Fibroblast of upper back skin (primary cell): ENCODE measurements at places on chromosomes 11 and 22.

- peak; percentile 50 for DNase-seq
Measured at GRCh38 chr22:43226377-43227238, 39.7 kb upstream of the TTLL12 start.

DNA sequence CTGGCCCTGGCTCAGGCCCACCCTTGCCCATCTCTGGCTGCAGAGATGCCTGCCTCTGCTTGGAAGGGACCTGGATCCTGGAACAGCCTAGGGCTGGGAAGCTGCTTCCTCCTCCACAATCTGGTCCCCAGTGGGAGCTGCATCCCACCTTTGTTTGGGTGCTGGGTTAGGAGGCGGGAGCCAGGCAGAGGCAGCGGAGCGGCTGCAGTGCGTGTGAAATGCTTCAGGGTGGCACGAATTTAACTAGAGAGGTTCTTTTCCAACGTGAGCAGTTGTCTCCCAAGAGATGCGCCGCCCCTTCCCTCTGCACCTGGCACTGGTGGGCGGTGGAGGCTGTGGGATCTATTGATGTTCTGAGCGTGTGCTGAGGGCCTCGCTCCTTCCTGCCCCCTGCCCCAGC, 31.6 kb downstream of the BRSK2 start:
- DNase-seq = no peak

GRCh38 chr22:22666307-22667091, 22.1 kb downstream of the GGTLC2 start:
- peak; percentile 2 for DNase-seq

- DNase-seq = no peak
Measured at GRCh38 chr22:24400726-24401596, 26.4 kb upstream of the ADORA2A start.

GRCh38 chr22:46846150-46846831, 83.8 kb downstream of the TBC1D22A start:
- no peak for DNase-seq

DNA sequence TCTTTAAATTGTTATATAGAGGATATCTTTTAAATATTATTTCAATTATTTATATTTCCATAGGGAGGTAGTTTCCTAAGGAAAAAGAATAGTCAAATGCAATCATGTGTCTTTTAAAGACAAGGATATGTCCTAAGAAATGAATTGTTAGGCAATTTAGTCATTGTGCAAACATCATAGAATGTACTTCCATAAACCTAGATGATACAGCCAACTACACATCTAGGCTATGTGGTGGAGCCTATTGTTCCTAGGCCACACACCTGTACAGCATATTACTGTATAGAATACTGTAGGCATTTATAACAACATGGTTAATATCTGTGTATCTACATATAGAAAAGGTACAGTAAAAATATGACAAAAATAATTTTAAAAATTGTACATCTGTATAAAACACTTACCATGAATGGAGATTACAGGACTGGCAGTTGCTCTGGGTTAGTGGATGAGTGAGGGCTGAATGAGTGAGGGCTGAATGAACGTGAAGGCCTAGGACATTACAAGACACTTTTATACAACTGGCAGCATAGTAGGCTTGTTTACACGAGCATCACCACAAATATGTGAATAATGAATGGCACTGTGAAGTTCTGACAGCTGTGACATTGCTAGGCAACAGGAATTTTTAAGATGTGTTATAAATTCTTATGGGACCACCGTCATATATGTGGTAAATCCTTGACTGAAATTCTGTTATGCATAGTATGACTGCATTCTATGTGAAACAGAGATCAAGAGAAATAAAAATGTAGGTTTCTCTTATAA, 1879.0 kb upstream of the RAG2 start:
- DNase-seq = peak; percentile 7

DNA sequence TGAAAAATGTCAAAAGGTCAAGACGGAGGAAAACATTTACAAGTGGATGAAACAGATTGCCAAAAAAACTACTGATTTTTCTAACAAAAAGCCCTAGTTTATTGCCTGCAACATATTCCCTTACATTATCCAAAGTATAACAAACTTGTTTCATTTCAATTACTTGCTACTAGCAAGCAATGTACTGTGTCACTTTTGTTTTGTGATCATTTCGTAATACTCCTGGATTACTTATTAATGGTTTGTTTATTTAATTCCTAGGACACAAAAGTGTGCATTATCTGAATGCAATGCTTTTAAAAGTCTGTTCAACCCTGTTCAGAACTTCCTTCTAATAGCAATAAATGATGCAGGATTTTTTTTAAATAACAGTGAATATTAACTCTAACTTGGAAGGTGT, 50.9 kb downstream of the CCDC34 start:
- no peak for DNase-seq

DNA sequence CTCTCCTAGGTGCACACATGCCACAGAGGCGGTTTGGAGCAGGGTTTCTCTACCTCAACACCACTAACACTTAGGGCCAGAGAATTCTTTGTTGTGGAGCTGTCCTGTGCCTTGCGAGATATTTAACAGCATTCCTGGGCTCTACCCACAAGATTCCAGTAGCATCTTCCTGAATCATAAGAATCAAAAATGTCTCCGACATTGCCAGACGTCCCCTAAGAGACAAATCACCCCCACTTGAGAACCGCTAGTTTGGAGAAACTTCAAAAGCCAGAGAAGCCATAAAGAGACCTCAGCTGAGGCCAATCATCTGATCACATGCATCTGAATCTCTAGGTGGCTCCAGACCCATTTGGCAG, 16.1 kb downstream of the MFNG start:
- peak; percentile 68 for DNase-seq

DNA sequence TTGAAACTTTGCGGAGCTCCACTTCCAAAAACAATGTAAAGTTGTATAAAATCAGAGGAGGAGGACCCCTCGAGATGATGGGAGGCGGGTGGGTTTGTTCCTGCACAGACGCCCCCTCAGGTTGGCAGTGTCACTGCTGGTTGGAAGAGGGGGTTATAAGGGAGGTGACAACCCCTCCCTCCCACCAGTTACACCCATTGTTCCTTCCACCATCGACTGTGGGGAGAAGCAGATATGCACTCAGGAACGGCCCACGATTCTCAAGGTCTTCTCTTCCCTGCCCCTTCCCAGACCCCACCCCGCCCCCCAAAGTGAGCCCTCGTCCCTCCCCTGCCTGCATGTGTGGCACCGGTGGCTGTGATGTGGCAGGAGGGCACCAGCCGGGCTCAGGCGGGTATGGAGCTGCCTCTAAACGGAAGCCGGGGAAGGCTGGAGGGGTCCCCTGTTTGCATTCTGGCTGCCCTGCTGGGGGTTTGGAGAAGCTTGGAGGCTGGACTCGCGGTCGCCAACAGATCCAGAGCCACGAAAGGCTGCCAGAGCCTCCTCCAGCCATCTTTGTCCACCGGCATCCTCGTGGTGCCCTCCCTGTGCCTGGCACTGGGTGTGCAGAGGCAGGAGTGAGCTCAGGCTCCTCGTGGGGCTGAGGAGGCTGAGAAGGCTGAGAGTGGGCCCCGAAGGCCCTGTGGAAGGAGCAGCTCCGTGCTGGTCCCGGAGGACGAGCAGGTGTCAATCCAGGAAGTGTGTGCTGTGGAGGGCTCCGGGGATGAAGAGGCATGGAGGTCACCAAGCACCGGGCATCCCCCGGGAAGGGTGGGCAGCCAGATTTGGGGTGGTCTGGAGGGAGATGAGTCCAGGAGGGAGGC, 778 bp downstream of the KDELR3 start:
- DNase-seq = peak; percentile 38

- DNase-seq = no peak
Measured at GRCh38 chr22:39931251-39931650, 28.9 kb upstream of the TMA7B start.

DNA sequence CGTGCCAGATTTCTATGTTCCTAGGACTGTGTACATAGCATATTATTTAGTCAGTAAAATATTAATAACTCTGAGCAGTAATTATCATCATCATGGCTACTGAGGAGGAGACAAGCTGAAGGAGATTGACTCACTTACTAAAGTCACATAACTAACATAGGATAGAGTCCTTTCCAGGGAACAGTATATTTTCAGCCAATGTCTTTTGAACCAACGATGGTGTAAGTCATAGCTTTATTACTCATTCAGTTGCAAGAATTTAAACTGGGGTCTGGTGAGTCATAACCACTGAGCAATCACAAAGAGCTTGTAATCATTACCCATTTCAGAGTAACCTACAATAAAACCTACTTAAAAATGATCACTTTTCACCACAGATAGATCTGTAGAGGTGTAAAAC, 1564.8 kb upstream of the TENM4 start:
- DNase-seq = peak; percentile 92

GRCh38 chr11:1344056-1344635, 34.7 kb upstream of the TOLLIP start:
- DNase-seq = no peak

DNA sequence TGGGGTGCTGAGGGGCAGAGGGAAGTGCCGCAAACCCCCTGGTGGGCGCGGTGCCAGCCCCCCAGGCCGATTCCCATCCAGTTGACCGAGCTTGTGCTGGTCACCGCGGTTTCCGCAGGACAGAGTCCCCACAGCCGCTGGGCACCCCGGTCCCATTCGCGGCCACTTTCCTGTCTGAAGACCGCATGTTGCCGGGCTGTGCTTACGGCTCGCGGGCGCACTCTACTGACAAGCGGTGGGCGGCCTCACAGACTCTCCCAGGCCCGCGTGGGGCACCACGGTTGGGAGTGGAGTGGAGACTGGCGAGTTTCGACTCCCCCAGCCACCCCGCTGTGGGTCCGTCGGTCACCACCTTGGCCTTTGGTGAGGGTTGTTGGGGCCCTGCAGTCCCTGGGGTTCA, 648 bp upstream of the H19 start:
- no peak for DNase-seq

- no peak for DNase-seq
Measured at GRCh38 chr11:71210861-71211260, 41.5 kb downstream of the SHANK2 start.

DNA sequence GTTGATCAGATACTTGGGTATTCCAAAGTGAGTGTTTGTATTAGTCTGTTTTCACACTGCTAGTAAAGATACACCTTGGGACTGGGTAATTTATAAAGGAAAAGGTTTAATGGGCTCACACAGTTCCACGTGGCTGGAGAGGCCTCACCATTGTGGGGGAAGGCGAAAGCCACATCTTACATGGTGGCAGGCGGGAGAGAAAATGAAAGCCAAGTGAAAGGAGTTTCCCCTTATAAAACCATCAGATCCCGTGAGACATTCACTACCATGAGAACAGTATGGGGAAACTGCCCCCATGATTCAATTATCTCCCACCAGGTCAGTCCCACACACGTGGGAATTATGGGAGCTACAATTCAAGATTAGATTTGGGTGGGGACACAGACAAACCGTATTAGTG, 7.0 kb downstream of the TIMM10B start:
- no peak for DNase-seq

- DNase-seq = no peak
Measured at GRCh38 chr11:120184371-120184945, 26.4 kb upstream of the OAF start.

DNA sequence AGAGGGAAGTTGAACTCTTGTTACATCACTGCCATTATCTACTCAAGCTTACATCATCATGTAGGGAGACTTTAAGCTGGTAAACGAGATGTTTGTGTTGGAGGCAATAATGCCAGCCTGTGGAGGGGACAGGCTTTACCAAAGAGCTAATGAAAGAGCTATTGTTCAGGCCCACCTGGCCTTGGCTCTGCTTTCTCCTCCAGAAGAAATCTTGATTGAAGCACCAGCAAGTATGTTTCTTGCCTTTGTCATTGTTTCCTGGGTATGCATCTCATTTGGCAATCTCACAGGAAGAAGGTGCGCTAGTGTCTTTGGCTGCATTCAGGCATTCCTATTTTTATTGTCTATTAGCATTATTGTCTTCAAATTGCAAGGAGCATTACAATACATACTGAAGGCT, 16.7 kb upstream of the CARD18 start:
- DNase-seq = no peak

GRCh38 chr22:46507451-46508425, 29.7 kb downstream of the CELSR1 start:
- no peak for DNase-seq

DNA sequence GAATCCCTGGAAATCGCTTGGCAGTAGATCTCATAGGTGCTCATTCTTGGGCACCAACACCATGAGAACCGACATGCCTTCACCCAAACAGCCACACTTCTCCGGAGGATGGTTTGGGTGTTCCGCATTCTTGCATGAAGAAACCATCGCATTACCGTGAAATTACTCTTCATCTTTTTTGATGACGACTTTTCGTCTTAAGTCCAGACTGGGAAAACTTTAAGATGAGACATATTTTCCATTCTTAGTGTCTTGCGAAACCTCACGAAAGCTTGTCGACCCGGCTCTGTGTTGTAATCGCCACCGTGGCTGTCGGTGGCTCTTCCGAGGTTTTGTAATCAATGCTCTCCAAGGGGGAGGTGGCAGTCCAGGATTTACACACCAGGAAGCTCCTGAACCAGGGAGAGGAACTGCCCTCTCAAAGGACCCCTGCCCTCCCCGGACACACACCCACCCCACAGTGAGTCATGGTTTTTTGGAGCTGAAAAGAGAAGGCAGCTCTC, 1.7 kb downstream of the TOM1 start:
- DNase-seq = peak; percentile 93

DNA sequence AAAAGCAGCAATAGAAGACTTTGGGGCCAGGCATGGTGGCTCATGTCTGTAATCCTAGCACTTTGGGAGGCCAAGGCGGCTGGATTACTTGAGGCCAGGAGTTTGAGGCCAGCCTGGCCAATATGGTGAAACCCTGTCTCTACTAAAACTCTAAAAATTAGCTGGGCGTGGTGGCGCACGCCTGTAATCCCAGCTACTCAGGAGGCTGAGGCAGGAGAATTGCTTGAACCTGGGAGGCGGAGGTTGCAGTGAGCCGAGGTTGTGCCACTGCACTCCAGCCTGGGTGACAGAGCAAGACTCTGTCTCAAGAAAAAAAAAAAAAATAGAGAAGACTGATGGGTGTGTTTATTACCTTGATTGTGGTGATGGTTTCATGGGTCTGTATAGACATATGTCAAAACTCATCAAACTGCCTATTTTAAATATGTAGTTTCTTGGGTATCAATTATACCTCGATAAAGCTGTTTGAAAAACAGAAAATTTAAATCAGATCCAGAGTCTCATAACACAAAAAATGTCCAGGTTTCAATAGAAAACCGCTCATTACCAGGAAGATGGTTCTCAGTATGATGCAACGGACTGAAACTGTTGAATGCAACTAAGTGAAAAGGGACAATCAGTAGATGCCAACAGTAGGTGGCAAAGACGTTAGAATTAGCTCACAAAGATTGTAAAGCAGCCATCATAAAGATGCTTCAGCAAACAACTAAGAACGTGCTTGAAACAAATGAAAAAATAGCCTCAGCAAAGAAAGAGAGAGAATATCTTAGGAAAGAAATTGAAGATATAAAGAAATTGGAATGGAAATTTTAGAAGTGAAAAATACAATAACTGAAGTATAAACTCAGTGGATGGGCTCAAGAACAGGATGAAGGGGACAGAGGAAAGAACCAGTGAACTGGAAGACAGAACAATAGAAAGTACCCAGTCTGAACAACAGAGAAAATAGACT, 33.1 kb upstream of the SEPTIN5 start:
- no peak for DNase-seq

GRCh38 chr11:72433455-72434036, 785 bp downstream of the CLPB start:
- DNase-seq = no peak

- DNase-seq = peak; percentile 79
Measured at GRCh38 chr11:12893787-12894672, 115.1 kb upstream of the RASSF10 start.

GRCh38 chr11:117823294-117823945, 1.1 kb downstream of the FXYD2 start:
- no peak for DNase-seq

- DNase-seq = no peak
Measured at GRCh38 chr22:38725900-38726655, 20.3 kb downstream of the GTPBP1 start.
